GM23338 (cell line): ENCODE measurements at places on chromosomes 5 and 9. TPM values are rescaled to one million over a fixed set of nuclear protein-coding genes. Genes with fewer than 3 reads are reported as not detected.

DNA sequence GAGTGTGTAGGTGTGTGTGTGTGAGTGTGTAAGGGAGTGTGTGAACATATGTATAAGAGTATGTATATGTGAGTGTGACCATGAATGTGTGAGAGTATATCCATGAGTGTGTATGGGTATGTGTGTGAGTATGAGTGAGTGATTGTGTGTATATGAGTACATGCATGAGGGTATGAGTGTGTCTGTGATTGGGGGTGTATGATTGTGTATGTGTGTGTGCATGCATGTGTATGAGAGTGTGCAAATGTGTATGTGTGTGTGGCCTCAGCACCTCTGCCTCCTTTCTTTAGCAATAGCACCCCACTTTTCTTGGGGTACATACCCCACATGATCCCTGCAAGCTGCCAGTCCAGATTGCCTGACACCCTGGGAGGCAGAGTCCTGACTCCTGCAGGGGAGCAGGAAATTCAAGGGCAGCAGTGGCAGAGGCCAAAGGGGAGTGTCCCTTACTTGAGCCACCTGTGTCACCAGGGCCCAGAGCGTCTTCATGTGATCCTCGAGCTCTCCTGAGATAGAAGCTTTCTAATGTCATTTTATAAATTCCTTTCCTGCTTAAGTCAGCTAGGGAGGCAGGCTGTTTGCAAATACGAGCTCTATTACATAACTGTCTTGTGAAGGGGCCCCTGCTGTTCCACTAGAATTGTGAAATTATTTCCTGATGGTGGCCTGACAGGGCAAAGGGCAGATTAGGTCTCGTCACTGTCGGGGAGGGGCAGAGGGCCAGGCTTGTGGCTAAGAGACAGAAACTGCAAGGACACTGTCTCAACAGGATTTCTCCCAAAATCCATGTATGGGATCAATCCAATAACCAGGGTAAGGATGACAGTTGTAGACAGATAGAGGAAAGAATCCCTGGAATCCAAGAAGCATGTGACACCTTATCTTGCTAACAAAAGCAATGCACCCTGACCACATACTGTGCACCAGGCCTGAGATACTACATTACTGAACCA is 389.1 kb downstream of the GADD45G start:
- peak; percentile 42 for DNase-seq

GRCh38 chr9:133727277-133727875 is 10.8 kb downstream of the SARDH start:
- DNase-seq: no peak

GRCh38 chr5:19605846-19606407 is 382.1 kb downstream of the CDH18 start:
- no peak for DNase-seq

DNA sequence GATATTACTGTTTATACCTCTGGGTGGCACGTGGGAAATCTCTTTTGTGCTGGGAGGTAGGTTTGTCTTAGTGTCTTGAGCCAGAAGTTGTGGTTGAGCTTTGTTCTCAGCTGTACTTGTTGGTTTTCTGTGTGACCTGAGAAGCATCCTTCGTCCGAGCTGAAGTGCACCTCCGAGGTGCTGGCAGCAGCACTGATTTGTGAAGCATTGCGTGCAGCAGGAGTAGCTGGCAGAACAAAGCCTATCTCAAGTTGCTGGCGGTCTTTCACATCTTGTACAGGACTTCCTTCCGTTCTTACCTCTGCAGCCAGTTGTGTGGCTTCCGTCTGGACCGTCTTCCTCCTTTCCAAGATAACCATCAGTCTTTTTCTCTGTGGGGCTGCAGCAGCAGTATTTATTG is 4.3 kb downstream of the PRRC2B start:
- no peak for DNase-seq

DNA sequence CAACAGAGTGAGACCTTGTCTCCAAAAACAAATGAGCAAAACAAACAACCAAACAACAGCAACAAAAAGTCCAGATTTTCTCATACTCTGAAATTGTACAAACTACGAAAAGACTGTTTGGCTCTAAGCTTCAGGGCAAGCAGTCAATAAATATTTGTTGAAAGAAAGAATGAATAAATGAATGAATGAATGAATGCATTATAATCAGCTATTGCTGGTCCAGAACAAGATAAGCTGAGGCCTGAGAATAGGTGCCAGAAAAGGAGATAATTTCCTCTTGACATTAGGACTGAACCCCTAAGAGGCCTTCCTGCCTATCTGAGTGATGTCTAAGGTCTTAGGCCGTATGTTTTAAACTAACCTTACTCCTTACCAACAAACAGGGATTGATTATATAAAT is 99.2 kb upstream of the IL6ST start:
- DNase-seq: no peak

- no peak for DNase-seq
Measured at GRCh38 chr5:15946026-15946425, 233.6 kb downstream of the MARCHF11 start.

DNA sequence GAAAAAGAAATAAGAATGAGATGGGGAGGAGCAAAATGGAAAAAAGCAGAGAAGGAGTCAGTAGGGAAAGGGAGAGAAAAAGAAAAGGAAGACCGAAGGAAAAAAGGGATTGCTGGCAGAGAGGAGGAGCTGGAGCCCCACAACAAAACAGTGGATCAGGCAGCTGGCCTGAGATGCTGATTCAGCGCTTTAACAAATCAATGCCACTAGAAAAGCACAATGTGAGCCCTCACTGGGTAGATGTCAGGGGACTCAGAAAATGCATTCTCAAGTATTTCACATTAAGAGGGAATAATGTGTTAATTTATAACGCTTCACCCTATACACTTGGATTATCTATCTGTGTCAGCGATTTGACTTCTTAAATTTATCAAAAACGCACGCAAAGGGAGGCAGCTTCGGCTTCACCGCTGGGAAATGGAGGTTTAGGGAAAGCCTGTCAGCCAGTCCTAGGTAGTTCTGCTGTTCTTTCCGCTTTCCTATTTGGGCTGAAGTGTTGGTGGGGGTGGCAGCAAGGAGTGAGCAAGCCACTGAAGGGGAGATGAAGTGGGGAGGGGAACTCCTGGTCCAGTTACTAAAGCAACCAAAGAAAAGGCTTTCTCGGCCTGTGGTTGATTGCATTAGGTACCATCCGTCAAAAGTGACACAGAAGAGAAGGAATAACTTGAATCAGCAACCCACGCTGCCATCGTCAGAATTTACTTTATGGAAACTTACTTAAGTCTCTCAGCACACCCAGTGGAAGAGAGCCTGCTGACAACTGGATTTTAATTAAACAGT is 161.6 kb downstream of the BNC2 start:
- DNase-seq: peak; percentile 88

- DNase-seq: no peak
Measured at GRCh38 chr9:114003351-114003750, 74.7 kb downstream of the AMBP start.

DNA sequence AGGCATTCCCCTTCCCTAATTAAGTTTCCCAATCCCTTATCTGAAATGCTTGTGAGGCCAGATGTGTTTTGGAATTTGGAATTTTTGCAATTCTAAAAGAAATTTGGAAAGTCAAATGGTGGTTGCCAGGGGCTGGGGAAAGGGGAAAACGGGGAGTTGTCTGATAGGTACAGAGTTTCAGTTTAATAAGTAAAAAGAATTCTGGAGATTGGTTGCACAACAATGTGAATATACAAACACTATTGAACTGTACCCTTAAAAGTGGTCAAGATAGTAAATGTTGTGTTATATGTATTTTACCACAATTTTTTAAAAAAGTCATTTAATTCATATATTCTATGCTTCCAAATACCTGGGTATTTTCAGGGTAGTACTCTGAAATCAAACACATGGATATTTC is 154.5 kb downstream of the ADAMTS12 start:
- no peak for DNase-seq

GRCh38 chr9:94865582-94866452 is 139.3 kb downstream of the AOPEP start:
- DNase-seq: no peak

- DNase-seq: peak; percentile 94
Measured at GRCh38 chr5:151051066-151051930, 29.5 kb downstream of the TNIP1 start.

GRCh38 chr9:70475211-70475610 is 60.8 kb upstream of the KLF9 start:
- no peak for DNase-seq

DNA sequence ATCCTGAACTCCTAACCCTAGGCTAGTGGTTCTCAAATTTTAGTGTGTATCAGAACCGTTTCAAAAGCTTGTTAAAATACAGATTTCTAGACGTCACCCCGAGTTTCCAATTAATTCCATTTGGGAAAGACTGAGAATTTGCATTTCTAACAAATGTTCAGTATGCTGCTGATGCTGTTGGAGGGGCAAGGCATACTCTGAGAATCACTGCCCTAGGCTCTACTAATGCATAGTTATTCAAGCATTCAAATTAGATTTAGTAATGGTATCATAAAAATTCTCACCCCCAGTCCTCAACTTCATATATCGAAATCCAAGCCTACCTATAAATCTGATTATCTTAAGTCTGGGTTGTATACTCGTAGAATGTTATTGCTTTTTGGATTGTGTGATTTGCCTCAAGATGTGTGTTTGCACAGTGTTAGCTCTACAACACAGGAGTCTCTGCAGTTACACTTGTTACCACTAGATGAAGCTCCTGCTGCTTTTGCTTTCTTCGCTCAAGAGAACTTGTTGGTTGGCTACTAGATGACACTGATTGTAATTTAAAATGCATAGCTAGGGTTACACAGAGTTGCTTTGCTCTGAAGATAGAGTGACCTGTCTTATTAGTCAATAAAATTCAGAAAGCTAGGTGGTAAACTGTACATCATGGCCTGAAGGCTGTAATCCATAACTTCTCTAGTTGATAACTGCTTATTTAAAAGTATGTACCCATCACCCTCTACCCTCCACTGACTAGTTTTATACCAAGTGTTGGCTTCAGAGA is 7.5 kb upstream of the ERAP2 start:
- DNase-seq: peak; percentile 78

GRCh38 chr9:137739371-137740309 is 120.8 kb downstream of the EHMT1 start:
- DNase-seq: no peak

GRCh38 chr5:176365351-176366231 is at the start of gene ARL10:
ARL10 (plus strand) TSS chr5:176365487; CDS start chr5:176365564, 77 bp downstream.
- peak; percentile 65 for DNase-seq

GRCh38 chr9:83242066-83242465 is 179.1 kb upstream of the RASEF start:
- DNase-seq: peak; percentile 27

- DNase-seq: no peak
Measured at GRCh38 chr9:91815896-91816295, 134.1 kb downstream of the ROR2 start.

DNA sequence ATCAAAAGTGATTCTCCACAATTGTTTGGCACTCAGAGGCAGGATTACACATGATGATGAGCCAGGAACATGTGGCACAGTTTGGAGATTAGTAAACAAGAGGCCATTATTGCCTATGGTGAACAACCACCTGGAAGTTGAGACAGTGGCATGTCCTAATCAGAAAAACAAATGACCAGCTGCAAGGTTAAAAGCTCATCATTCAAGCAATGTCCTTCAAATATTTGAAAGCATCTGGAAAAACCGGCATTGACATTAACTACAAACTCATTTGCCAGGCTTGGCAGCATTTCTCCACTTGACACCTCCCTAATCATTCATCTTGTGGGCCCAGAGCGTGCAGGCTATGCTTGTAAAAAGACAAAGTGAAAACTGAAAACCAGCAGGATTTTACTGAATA is 80.6 kb upstream of the MEGF10 start:
- no peak for DNase-seq

- DNase-seq: no peak
Measured at GRCh38 chr5:147484708-147485020, 25.2 kb downstream of the DPYSL3 start.

LEAP2 gene
- polyA plus RNA-seq: 1.5 and 1.6 TPM in 2 replicates

FOXD4L3 gene
- not detected in 2 replicates for polyA plus RNA-seq

MYMK gene
- 0.54 TPM in 1 of 2 replicates, not detected in the other for polyA plus RNA-seq

MARCHF6 gene
- 50.9 and 70.8 TPM in 2 replicates for polyA plus RNA-seq

EXOSC2 gene
- 35.1 and 37.6 TPM in 2 replicates for polyA plus RNA-seq

MCC gene
- 2.7 and 3.8 TPM in 2 replicates for polyA plus RNA-seq

NFIL3 gene
- polyA plus RNA-seq: 3.7 and 4.1 TPM in 2 replicates

ACOT12 gene
- 0.15 and 0.54 TPM in 2 replicates for polyA plus RNA-seq

CDK5RAP2 gene
- 46.1 and 50.7 TPM in 2 replicates for polyA plus RNA-seq

SPEF2 gene
- 0.21 and 0.28 TPM in 2 replicates for polyA plus RNA-seq

OBP2B gene
- polyA plus RNA-seq: not detected in 2 replicates

ADAMTS19 gene
- 5.9 and 6.0 TPM in 2 replicates for polyA plus RNA-seq

WNT8A gene
- polyA plus RNA-seq: not detected in 2 replicates

MAMDC2 gene
- polyA plus RNA-seq: 6.9 and 7.7 TPM in 2 replicates

EGFLAM gene
- polyA plus RNA-seq: 0.24 TPM in 1 of 2 replicates, not detected in the other

FAM151B gene
- polyA plus RNA-seq: 0.55 and 0.78 TPM in 2 replicates
